ENCODE measurements at places on chromosomes 3 and 15.
A peak's percentile ranks its signal among the peaks of the same experiment; 100 is the strongest.

- DNase-seq: peak; percentile 21
Measured at GRCh38 chr3:155744010-155744625, 753 bp downstream of the PLCH1 start.

GRCh38 chr3:126064627-126065258 is 19.2 kb downstream of the SLC41A3 start:
- no peak for DNase-seq

GRCh38 chr3:175121225-175121624 is 262.1 kb downstream of the NAALADL2 start:
- no peak for DNase-seq

- no peak for DNase-seq
Measured at GRCh38 chr3:4224331-4224730, 78.8 kb upstream of the SETMAR start.

- DNase-seq: no peak
Measured at GRCh38 chr3:13420831-13421765, 976 bp upstream of the NUP210 start.

GRCh38 chr3:171732756-171733155 is 77.5 kb downstream of the PLD1 start:
- no peak for DNase-seq

DNA sequence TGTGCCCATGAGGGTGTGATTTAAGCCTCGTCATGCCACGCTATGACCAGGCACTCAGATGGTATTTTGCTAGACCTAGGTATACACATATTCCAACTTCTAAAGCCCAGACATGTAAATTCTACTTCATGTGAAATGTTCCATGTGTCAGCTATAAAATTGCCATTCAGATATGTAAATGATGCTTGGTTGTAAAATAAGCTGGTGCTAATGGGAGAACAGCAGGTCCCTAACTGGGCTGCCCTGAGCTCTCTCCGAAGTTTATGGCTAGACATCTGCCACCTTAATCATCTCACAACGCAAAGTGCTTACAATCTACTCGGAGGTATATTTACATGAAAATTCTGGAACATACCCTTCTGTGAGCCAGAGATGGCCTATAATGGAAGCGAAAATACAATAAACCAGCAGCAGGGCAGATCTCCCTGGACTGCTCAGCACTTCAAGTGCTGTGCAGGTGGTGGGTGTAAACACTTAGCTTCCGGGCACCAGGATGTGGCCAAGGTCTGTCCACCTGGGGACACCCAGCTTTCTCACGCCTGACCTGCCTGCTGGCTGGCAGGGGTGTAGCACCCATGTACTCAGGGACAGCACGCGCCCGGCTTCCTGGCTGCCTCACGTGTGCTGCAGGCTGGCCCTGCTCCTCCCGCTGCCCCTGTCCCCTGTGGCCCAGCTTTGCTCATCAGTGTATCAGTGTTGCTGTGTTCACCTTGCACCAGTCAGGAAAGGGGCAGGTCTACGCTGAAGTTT is 82.0 kb downstream of the CHDH start:
- no peak for DNase-seq

GRCh38 chr3:112610121-112610520 is 30.8 kb downstream of the CCDC80 start:
- no peak for DNase-seq
